ENCODE measurements at places on chromosomes 12 and 14.

- no peak for DNase-seq
These were observed 224.5 kb downstream of the BCL11B start for GRCh38 chr14:99047441-99048031.

- DNase-seq = no peak
These were observed 17.7 kb upstream of the LRP1-AS start for GRCh38 chr12:57164966-57165625.

DNA sequence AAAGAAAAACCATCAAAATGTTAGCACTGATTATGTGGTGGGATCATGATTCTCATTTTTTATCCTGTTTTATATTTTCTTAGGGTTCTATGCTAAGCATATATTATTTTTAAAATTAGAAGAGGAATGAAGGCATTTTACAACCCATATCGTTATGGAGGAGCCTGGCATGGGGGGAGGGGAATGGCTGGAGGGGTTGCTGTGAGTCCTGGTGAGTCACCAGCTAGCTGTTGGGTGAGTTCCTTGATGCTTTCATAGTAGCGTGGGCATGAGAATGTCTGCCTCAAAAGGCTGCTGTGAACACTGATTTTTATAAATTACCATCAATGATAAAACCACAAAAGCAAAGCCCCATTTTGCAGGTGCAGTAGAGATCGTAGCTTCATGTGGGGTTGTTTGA is 46.9 kb downstream of the C14orf132 start:
- no peak for DNase-seq

DNA sequence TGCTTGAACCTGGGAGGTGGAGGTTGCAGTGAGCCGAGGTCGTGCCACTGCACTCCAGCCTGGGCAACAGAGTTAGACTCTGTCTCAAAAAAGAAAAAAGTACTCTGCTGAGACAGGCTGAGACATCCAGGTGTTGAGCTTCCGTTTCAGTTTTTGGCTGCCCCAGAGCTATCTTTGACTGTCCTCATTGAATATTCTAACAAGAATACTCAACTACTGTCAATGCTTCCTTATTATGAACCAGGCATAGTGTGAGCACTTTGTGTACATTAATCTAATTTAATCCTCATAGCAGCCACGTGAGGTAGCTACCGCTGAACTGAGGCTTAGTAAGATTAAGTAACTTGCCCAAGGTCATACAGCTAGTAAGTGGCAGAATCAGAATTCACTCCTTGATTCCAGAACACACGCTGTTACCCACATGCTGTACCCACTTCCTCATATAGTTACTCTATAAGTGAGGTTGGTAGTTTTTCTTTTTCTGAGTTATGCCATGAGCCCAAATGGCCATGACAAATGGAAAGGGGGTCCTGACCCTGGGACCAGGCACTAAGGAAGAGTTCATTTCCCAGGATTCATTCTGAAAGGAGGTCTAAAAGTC is 11.3 kb downstream of the ALDH1L2 start:
- DNase-seq = no peak

- no peak for DNase-seq
These were observed 12.7 kb downstream of the TEP1 start for GRCh38 chr14:20400589-20400964.

DNA sequence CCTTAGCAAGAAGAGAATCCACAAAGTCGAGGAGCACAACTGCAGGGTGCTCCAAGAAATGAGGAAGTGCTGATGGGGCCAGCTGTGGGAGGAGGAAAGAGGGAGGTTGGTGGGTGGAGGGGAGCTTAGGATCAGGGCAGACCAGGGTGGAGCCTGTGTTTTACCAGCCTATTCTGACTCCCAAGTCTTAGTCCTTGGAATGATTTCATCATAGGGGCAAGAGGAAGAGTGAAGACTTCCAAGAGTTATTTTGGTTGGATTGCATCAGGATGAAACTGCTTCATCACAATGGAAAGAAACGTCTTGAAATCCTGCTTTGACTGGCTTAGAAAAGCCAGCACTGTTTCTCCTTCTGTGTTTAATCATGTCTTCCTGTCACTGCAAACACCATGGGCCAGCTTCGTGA is 194.0 kb downstream of the DPF3 start:
- DNase-seq = no peak

GRCh38 chr12:76921891-76922664 is 43.3 kb upstream of the CSRP2 start:
- no peak for DNase-seq

GRCh38 chr12:3551976-3552725 is 61.1 kb downstream of the PRMT8 start:
- no peak for DNase-seq

DNA sequence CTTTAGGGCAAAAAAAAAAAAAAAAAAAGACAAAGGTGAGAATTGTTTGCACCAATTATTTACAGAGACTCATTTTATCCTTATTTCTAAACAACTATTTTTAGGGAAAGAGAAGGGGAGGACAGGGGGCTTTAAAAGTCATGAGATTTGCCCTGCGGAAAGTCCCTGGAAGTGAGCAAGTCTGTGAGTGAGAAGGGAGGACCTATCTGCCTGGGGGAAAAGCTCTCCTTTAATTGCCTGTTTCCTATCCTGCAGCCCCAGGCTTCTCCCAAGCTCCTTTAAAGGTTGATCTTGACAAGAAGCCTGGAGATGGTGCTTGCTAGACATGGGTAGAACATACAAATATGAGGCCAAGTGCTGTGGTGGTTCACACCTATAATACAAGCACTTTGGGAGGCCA is 8.3 kb upstream of the CHST11 start:
- DNase-seq = no peak

DNA sequence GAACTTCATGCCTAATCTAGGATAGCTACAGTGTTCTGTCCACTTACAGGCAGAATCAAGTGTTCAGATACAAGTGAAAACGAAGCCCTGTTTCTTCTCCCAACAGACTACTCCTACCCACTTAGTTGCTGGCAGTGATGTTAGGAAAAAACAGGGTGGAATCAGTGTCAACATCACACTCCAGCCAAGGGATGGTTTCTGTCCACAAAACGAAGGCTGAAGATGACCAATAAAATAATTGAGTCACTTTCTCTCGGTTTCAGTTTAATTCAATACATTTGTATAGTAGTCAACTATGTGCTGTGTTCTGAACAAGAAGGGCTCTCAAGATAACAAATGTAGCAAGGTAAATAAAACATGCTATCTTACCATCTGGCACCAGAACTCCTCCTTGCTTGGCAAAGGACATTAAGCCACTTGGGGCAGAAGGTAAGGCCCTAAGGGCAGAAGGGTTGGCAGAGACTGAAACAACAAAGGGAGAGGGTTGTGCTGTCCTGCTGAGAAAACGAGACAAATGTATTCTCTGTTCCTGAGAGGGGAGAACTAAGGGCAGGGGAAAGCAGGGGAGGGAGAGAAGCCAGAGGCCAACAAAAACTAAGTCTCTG is 393.6 kb downstream of the DPF3 start:
- no peak for DNase-seq

DNA sequence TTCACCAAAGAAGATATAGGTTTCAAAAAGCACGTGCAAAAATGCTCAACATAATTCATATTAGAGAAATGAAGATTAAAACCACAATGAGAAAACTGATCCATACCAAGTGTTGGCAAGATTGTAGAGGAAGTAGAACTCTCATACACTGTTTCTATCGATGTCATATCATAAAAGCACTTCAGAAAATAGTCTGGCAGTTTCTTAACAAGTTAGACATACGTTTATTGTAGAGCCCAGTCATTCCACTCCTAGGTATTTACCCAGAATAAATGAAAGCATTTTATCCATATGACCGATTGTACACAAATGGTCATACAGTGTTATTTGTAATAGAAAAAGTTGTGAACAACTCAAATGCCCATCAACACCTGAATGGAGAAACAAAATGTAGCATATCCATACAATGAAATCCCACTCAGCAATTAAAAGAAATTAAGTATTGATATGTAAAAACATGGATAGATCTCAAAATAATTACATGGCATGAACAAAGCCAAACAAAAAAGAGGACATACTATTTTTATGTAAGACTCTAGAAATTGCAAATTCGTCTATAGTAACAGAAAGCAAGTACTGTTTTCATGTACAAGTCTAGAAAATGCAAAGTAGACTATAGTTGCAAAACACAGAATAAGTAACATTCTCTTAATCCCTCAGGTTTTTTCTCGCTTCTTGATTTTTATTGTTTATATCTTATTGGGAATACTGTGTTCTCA is 41.0 kb downstream of the USP15 start:
- no peak for DNase-seq

DNA sequence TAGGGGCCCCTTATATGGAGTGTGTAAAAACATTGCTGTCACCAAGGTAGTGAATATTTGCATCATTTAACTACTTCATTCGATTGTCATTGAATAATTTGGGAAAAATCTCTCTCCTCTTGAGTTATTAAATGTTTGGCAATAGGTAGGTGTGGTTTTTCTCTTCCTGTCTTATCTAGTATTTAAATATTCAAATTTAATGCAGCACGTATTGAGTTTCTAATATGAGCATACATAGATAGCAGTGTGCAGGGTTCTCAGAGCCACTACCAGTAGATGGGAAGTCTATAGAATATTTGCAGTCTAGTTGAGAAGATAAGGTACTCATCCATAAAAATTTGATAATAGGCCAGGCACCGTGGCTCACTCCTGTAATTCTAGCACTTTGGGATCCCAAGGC is 16.7 kb downstream of the PALS1 start:
- no peak for DNase-seq

DNA sequence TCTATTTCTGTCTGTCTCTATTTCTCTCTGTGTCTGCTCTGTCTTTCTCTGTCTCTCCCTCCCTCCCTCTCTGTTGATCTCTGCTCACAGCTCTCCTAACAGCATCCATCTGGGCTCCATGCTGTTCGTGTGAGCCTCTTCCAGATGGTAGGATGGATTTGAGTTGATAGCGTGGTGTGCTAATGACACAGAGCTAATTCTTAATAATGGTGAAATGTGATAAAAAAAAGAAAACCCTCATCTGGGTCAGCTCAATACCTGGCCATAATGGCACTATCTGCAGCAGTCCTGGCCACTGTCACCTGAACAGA is 96.4 kb downstream of the AACS start:
- DNase-seq = no peak

DNA sequence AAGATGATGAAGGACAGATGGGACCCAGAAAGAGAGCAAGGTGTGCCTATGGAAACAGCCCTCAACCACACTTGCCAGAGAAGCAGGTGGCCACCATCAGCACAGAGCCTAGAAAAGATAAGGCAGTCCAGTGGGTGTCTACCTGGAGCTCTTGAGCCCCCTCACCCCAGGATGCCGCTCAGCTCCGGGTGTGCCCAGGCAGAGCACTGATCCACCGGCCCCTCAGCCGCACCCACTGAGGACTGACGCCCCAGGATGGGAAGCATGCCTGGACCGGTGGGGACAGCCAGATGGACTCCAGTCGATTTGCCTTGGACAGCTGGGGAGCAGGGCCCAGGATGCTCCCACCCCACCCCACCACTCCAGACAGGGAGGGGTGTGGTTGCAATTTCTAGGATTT is 15.1 kb upstream of the ZFP36L1 start:
- DNase-seq = no peak
